ENCODE measurements at places on chromosomes 11 and 22.

DNA sequence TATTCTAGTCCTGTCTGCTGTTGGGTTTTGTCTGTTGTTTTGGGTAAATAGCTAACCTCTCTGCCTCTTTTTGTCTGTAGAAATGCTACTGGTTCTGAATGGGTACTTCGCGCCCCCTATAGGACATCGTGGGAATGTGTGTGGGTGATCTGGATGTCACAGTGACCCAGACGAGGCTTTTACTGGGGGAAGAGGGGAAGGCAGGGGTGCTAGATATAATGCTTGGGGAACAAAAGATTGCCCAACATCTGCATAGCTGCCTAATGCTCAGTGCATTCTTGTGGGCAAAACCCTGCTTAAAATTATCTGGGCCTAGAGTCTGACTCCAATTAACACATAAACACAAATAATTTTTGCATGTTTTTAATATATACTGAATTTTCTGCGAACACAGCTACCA lies 57.7 kb downstream of the BMAL1 start:
- DNase-seq = peak; percentile 80

DNA sequence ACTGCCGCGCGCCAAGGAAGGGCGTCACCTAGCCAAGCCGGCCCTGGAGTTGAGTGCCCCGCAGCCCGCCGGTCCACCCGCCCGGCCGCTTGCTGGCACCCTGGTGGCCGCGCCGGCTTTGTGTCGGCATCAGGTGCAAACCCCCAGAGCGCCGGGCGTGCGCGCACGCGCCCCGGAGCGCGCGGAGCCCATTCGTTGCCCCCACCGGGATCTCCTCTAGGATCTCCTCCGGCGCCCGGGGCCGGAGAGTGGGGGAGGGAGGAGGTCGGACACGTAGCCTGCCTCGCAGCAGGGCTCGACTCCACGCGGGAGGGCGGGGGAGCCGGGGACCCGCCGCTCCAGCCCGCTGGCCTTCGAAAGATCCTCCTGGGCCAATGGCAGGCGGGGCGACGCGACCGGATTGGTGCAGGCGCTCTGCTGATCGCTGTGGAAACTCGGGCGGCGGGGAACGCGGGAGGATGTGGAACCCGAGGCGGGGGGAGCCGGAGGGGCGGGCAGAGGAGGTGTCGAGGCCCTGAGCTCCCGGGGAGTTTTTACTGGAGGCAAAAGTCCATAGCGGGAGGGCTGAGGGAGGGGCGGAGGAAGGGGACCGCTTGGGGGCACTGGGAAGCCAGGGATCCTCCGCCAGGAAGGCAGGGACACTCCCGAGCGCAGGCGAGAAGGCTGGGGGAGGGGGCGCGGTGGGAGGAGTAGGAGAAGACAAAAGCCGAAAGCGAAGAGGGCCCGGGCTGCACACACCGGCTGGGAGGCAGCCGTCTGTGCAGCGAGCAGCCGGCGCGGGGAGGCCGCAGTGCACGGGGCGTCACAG lies at the start of gene FADS2:
Gene FADS2 (plus strand): TSS at position 730 of the 808 bp plus-strand sequence. CDS start 91 bp downstream, outside the sequence.
- DNase-seq = peak; percentile 40

GRCh38 chr22:24099666-24100065 lies 81.6 kb upstream of the SUSD2 start:
- DNase-seq = no peak

DNA sequence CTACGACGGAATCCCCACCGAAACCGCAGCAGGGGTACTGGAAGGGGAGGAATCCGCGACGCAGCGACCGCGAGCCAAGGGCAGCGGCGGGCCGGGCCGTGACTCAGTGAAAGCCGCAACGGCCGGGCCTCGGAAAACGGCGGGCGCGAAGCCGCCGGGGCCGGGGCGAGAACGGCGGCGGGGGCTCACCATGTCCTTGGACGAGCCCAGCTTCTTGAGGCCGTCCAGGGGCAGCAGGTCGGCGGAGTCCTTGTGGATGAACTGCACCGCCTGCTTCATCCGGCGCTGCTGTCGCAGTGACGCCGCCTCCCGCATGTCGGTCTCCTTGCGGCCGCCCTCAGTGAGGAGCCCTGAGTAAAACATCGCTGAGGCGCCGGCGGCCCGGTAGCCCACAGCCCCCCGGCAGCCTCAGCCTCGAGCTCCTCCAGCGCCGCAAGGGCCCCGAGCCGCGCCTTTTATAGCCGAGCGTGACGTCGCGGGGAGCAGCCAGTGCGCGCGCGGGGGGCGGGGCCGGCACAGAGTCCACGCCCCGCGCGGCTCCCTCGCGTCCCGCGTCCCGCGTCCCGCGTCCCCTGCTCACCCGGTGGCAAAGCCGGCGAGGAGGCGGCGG lies at the start of gene NRIP3:
Gene NRIP3 (minus strand): TSS at position 429 of the 610 bp plus-strand sequence. CDS start 66 bp downstream, at position 363.
- peak; percentile 70 for DNase-seq

DNA sequence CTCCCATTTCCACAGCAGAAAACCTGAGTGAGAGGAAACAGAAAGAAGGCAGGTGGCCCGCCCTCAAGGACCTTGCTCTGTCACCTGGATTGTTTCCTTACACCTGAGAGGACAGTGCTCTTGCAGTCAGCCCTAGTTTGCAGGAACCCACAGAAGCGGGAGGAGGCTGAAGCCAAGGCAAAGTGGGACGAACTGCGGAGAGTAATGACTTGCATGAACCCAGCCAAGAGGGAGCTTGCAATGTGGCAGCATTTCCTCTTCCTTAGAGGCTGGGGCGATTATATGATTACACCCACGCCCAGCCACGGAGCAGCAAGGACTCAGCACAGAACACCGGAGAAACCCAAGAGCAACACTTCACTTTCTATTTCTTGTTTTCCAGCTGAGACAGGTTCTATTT lies 102.6 kb downstream of the SPON1 start:
- no peak for DNase-seq

- DNase-seq = peak; percentile 15
These were observed 44.9 kb upstream of the VSTM5 start for GRCh38 chr11:93895106-93895862.

DNA sequence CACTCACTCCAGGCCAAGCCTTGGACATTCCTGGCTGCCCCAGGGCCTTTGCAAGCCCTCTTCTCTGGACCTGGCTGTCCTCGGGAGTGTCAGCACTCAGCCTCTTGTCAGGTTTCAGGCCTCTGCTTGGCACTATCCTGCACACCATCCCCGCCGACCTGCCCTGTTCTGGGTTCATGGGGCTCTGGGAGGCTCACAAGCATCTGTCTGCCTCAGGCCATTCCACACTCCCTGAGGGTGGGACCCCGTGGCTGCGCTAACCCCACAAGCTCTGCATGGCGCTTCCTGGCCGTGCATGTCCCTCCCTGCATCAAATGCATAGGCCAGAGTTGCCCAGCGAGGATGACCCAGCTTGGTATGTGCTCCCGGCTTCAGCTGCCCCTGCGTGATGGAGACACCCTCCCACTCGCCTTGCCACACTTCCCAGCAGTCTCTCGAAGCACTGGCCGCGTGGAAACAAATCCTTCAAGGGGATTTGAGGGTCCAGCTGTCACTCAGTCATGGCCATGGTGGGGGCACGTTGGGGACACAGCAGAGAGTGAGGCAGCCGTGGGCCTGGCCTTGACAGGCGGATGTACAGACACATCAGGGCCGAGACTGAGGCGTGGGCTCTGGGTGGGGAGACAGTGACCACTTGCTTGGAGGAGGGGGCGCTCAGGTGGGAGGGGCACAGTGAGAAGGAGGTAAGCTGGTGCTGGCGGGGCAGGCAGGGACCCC lies 87.3 kb downstream of the KCNQ1 start:
- no peak for DNase-seq

GRCh38 chr11:16738947-16739815 lies 734 bp downstream of the C11orf58 start:
- DNase-seq = no peak

DNA sequence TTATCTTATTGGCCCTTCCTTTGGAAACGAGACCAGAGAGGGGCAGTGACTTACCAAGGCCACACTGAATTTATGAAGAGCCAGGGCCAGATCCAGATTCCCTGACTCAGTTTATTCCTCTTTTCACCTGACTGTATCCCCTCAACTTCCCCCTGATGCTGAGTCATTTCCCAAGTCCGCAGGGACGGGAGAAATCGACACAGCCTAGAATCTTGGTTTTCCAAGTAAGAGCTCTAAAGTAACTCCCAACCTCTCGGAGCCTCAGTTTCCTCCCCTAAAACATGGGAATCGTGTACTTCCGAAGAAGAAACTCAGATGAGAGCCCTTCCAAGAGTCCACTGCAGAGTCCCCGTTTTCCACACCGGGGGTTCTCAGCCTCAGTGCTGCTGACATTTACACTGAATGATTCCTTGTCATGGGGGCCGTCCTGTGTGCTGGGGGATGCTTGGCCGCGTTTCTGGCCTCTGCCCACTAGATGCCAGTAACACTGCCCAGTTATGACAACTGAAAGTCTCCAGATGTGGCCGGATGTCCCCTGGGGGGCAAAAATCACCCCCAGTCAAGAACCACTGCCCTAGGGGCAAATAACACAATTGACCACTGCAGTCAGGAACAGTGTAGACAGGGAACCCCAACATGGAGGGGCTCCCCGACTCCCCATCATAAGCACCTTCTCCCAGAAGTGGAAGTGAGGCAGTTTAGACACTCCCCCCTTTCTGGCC lies 11.2 kb downstream of the MPST start:
- DNase-seq = no peak

- no peak for DNase-seq
These were observed 8.5 kb upstream of the GAL3ST1 start for GRCh38 chr22:30582788-30583545.

- no peak for DNase-seq
These were observed 94.4 kb downstream of the FAM181B start for GRCh38 chr11:82639251-82639650.

DNA sequence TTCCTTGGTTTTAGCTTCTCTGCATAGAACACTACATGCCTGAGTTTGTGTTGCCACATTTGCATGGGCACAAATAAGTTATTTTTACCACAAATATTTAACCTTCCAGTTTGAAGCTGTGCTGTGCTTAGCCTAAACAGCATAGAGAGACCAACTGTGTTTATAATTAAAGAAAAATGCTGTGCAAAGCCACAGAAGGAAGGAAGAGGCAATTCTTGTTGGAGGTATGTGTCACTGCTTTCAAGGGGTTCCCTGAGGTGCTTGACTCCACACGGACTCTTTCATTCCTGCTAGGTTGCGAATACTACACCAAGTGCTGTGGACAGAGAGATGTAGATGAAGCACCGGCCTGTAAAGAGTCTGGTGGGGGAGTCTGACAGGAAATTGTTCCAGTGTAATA lies 47.6 kb upstream of the OLFML1 start:
- DNase-seq = no peak

DNA sequence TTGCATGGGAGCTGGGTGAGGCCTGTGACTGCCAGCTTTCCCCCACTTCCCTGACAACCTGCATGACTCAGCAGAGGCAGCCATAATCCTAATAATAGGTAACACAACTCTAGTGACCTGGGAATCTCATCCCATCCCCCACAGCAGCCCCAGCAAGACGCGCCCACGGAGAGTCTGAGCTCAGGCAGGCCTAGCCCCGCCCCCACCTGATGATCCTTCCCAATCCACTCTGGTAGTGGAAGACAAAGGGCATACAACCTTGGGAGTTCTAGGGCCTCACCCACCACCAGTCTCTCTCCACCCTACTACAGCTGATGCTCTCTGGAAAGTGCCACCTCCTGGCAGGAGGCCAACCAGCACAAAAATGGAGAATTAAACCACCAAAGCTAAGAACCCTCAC lies 60.3 kb downstream of the CWF19L2 start:
- no peak for DNase-seq

DNA sequence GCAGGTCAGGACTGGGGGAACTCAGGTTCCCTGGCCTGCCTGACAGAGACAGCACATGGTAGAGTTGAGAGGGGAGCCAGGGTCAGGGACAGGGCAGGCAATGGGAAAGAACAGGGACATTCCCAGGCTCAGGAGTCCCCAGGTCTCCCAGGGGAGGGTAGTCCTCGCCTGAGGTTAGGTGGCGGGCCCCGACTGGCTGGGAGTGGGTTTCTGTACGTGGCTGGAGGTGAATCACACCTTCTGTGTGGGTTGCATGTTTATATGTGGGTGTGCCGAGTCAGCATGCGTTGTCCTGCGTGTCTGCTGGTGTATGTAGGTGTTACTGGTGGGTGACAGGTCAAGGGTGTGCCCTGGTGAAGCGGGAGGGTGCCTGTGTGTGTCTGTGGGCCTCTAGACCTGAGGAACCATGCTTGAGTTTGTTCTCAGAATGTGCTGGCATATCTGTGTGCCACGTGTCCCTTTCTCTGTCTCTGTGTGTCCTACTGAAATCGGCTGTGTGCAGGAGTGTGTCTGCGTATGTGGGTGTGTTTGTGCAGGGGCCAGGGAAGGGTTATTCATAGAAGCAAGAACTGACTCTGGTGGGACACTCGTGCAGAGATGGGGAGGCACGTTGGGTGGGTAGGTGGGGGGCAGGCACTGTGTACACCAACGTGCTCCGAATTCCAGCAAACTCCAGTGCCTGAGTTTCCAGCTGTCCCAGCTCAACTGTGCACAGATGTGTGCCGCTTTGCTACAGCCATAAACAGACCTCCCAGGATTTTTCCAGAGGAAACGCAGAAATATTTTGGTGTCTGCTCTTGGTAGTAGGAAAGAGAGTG lies 23.8 kb upstream of the OAF start:
- no peak for DNase-seq

GRCh38 chr11:93984936-93985335 lies 36.2 kb upstream of the HEPHL1 start:
- no peak for DNase-seq

GRCh38 chr11:114311946-114312345 lies 15.7 kb downstream of the NNMT start:
- DNase-seq = no peak
